Natural killer cell (primary cell): ENCODE measurements at places on chromosomes 5 and 9.
A peak's percentile ranks its signal among the peaks of the same experiment; 100 is the strongest.

DNA sequence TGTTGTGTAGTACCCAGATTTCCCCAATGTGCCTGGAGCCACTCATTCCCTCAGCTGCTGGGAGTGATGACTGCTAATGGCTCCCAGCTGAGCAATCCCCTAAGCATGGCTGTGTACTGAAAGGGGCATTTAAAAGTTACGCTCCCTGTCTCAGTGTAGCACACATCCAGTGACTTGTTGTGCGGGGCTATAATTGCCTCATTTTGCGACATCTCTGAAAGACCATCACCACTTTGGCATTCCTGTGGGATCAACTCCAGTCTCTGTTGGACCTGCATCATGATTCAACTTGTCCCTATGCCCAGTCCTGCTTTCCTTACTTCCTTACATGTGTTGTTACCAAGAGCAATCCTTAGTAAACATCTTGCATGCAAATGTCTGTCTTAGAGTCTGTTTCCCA, 201.2 kb upstream of the MPDZ start:
- no peak for DNase-seq

DNA sequence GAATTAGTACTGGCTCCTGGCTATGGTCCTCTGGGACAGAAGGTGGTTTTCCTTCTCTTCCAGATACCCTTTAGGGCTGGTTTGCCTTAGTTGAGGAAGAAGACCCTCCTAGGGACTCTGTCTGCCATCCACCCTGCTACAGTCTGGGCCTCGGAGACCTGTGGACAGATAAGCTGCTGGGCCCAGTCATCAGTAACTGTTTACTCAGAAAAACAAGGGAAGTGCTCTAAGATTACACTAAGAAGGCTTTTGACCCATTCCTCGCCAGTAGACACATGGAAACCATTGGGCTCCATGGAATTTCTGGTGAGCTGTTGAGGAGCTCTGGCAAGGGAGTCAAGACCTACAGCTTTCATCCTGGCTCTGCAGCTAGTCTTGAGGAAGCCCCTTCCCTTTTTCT, 31.2 kb downstream of the LARP1 start:
- DNase-seq, result no peak

GRCh38 chr9:30628915-30629567, 1755.4 kb upstream of the ACO1 start:
- no peak for DNase-seq

- DNase-seq, result no peak
Observed at GRCh38 chr5:124986170-124986569, 239.7 kb upstream of the ZNF608 start.

GRCh38 chr5:98793223-98793622, 19.8 kb downstream of the RGMB start:
- no peak for DNase-seq

DNA sequence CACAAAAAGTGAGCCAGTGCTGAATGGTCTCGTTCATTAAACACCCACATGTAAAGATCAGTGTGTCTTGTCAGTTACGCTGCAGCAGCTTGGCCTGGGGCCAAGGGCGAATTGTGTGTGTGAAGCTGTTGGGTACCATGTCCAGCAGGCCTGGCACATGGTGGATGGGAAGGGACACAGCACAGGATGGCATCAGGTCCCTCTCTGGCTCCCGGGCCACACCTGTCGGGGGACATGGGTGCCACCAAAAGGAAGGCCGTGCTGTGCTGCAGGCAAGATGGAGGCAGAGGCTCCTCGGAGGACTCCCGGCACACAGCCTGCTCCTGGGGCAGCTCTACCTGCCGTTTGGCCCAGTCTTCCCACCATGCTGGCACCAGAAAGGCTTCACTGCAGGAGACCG, 32.0 kb downstream of the NKD2 start:
- no peak for DNase-seq

DNA sequence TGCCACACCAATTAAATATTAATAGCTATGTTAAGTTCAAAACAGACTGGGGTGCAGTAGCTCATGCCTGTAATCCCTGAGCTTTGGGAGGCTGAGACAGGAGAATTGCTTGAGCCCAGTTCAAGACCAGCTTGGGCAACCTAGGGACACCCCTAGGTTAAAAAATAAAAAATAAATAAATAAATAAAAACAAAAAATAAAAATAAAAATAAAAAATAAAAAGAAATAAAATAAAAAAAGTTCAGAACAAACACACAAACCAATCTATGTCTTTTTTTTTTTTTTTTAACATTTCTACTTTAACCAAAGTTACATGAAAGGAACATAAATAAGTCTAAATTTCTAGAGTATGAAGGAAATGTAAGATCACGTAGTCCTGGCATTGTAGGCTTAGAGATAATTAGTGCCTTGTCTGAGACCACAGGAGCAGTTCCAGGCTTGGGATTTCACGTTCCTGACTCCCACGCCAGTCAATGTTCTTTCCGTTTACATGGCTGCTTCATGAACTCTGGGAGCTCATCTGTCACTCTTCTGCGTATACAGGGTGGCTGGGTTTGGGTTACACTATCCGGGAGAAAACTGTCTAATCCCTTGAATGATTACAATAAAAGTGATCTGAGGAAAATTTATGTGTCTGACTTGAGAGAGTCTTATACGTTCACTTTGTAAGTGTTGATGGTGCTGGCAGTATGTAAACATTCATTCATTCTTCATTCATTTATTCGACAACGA, 85.2 kb downstream of the KIAA1958 start:
- no peak for DNase-seq

DNA sequence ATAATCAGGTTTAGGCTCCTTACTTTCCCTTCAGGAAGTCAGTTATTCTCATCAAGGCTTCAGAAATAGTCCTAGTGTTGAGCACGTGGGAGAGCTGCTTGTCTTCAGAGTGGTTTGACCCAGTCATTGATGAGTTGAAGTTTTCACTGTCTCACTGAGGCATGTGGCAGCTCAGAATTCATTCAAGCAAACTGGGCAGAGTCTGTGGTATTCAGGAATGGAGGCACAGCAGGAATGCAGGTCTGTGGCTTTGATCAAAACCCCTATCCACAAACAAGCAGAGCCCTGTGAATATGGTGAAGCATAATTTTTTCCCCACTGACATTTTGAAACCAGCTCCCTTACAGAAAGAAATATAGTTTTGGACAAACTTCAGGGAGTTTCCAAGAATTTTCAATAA, 207.3 kb downstream of the CD180 start:
- no peak for DNase-seq

- peak; percentile 52 for DNase-seq
Observed at GRCh38 chr5:172150514-172151425, 37.3 kb downstream of the STK10 start.

GRCh38 chr5:180424094-180424493, 70.1 kb upstream of the CNOT6 start:
- no peak for DNase-seq

- no peak for DNase-seq
Observed at GRCh38 chr5:147509041-147509709, 693 bp downstream of the DPYSL3 start.

DNA sequence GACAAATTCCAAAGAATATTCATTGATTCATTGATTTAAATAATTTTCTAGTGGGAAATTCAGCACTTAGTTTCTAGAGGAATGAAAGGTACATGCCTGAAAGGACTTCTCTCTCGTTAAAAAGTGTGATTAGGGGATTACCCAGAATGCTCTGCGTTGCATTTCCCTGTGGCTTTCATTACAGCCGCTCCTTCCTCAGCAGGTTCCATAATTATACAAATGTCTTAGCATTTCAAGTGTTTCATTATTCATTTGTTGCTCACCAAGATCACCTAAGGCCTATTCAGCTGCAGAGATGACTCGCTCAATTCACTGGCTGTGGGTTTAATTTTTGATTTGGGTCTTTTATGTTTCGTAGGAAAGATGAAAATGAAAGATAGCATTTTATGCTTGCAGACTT, 52.8 kb downstream of the SPATA31C2 start:
- no peak for DNase-seq

- no peak for DNase-seq
Observed at GRCh38 chr9:20569525-20569924, 52.8 kb downstream of the MLLT3 start.

DNA sequence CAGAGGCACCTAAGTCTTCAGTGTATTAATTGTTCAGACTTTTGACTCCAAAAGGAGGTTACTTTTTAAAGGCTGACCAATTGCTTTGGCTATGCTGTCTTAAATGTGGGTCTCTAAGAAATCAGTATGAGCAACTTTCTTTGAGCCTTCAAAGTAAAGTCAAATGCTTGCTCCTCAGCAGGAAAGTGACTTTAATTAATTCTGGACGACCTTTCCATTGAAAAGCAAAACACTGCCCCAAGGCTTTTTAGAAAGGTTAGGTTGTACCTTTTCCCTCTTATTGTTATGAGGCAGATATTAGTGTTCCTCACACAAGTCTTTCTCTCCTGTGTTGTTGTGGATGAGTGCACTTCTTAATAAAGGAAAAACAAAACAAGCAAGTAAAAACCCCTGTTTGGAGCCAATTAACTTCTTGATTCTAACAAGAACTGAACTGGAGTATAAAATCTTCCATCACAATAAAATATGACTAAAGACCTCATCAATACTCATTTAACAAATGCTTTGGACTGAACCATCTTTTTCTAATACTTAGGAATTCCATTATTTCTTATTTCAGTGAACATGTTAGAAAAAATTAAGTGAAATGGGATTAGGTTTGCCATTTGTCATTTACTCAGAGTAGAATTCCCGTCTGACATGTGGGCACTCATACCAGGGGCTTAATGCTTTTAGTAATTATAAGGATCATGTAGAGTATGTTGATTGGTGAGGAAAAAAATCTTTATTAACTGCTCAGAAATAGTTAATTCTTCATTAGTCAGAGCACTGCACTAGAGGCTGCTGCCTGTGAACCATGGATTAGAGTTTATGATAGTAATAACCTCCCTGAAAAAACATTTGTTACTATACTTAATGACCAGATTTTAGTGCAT, 159.1 kb upstream of the ZNF608 start:
- no peak for DNase-seq

DNA sequence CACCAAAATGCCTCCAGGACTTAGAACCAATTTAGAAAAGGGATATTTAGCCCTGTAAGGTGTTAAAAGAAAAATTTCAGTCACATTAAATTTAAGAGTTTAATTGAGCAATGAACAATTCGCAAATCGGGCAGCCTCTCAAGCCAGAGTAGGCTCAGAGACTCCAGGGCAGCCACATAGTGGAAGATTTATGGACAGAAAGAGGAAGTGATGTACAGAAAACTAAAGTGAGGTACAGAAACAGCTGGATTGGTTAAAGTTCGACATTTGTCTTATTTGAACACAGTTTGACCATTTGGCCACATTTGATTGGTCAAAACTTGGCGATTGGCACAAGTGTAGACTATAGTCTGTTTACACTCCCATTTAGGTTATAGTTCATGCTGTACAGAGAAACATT, 525.9 kb upstream of the ZNF608 start:
- no peak for DNase-seq

- DNase-seq, result no peak
Observed at GRCh38 chr5:138726848-138727247, 26.4 kb upstream of the CTNNA1 start.

DNA sequence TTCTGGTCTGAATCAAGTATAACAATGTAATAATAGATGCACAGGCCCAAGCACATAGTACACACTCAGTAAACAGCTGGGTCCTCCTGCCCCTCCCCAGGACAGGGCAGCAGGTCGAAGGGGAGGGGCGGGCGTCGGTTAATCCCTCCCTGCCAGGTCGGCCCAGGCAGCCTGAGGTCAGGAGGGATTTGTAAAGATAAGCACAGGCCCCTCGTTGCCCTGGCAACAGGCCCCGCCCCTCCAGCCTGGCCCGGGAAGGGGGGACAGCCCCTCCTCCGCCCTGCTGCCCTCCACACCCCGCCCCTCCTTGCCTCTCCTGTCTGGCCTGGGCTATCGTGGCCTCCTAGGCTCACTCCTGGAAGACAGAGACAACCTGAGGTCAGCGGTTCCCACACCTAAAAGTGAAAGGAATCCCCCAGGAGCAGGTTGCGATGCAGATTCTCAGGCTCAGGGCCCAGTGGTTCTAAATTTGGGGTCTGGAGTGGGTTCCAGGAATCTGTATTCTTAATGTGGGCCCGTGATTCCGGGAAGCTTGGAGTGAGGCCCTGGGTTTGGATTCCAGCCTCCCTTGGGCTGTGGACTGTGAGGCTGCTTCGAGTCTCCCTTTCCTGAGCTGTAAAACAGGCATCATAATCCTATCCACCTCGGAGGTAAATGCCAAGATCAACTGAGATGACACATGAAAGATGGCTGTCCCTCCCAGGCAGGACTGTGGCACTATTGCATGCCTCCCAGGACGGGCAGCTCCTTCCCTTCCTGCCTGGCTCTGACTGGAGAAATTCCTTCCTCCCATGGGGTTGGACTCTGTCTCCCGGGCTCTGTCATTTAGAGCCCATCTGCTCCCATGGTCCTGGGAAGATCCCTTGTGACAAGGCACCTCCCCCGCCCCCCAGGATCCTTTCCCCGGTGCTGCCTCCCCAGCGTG, 4.4 kb downstream of the CRB2 start:
- peak; percentile 24 for DNase-seq

GRCh38 chr9:18233311-18233710, 240.6 kb upstream of the ADAMTSL1 start:
- DNase-seq, result no peak

GRCh38 chr5:14298126-14298847, 155.1 kb downstream of the TRIO start:
- no peak for DNase-seq

GRCh38 chr5:171127314-171127713, 181.7 kb upstream of the TLX3 start:
- no peak for DNase-seq

DNA sequence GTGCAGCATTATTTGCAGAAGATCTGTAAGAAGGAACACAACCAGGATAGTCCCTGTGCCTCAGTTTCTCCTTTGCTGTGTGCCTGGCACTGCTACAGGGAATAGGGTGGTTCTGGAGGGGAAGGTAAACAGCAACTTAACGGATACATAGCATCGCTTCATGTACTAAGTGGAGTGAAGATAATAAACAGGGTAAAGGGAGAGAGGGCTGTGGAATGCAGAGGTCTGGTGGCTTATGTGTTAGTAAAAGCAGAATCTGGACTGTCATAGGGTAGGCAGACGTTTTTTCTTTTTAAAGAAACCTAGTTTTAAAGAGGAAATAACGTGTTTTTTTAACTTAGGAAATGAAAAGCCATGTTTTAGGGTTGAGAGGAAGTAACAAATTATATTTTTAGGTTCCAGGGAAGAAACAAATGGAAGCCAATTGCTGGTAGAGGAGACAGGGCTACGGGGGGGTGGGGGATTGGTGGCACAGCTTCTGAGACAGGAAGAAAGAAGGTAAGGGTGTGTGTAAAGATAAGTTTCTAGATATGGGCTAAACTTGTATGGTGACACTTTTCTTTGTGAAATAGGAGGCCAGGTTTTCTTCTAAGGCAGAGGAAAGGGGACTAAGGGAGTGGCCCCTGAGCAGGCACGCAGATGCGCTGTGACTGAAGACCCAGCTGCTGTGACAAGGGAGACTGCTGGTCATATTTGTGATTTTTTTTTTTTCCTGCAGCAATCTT, 1.3 kb downstream of the GNG10 start:
- peak; percentile 34 for DNase-seq
